ENCODE measurements at places on chromosomes 5 and 9. TPM values are rescaled to one million over a fixed set of nuclear protein-coding genes. Genes with fewer than 3 reads are reported as not detected.
A peak's percentile ranks its signal among the peaks of the same experiment; 100 is the strongest.

Gene SLC34A1
- not detected for polyA plus RNA-seq

- DNase-seq, result no peak
Measured at GRCh38 chr9:135976531-135976930, 15.4 kb upstream of the UBAC1 start.

DNA sequence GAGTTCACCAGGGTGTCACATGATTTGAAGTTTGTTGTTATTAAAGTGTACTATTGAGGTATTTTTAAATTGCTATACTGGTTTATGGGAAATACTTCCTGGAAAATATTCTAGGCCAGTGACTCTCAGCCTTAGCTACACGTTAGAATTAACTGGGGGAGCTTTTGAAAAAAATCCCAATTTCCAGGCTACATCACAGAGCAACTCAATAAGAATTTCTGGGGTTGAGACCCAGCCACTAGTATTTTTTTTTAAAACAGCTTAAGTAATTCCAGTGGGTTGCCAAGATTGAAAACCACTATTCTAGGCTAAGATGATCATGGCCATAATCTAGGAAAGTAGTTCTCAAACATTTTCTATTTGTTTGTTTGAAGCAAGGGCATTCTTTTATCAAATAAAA lies 142.9 kb upstream of the GRIA1 start:
- DNase-seq, result no peak

DNA sequence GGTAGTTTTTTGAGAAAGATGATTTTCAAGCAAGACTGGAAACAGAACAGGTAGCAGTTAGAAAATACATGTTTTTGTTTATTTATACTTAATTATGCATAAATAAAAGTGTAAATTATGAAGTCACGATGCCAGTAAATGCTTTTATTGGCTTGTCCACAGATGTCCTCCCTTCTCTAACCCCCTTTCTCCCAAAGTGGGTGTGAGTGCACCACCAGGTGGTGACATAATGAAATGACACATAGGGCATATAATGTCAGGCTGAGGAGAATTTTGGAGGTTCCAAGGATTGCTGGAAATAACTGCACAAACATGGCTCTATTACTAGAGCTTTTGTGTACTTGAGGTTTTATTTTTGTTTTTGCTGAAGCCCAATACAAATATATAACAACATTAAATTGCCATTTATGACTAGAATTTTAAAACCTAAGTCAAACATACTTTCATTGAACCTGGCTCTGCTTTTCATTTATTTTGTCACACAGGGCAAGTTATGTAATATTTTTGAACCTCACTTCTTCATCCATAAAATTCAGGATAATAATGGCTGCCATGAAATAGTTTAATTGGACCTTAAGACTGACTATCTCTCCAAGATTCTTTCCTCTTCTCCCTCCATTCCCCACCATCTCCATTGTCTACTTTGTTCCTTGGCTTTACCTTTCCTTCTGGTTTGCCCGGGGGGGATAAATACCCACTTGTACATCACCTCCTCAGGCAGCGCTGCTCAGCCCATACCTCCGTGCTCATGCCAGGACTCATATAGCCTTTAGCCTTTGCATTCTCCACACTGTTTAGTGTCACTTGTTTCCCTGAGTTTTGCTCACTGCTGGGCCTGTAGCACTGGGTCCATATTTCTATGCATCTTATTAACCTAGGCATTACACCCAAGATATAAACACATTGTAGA lies 168.8 kb downstream of the PDE4D start:
- DNase-seq, result peak; percentile 39

Gene HOMER1
- polyA plus RNA-seq, result 7.0 TPM

- no peak for DNase-seq
Measured at GRCh38 chr5:93058309-93058708, 522.7 kb downstream of the NR2F1-AS1 start.

Gene C6
- polyA plus RNA-seq, result not detected

DNA sequence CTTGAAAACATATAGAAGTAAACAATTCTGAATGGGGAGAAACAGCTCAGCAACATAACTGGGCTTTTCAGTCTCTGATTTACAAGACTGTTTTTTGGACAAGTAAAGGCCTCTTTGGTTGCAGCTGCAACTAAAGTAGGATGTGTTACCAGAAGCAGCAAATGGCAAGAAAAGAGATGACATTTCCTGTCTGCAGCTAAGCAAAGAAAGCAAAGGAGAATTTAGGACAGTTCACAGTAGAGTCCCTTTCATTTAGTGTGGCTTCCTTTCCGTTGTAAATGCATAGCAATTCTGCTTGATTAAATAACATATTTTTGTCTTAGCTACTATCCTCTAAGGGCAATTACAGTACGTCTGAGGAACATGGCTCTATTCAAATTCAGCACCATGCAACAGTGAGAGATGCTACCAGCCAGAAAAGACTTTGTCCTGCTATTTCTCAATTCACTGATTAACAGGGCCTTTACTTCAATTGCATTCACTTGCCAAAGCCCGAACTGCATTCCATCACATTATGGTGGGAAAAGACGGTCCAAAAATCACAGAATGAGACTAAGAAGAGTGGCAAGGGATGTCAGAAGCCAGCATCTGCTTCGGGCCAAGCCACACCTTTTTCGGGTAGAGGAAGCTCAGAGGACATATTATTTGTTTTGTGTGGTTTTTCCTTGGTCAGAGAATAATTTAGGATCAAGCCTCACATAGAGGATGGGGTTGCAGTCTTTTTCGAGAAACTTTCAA lies 107.7 kb downstream of the SEMA6A start:
- DNase-seq, result no peak

- no peak for DNase-seq
Measured at GRCh38 chr9:80061940-80062339, 490.2 kb downstream of the TLE4 start.

GRCh38 chr9:5389109-5389732 lies 48.5 kb downstream of the PLGRKT start:
- peak; percentile 7 for DNase-seq

Gene GZMA
- polyA plus RNA-seq, result not detected

DNA sequence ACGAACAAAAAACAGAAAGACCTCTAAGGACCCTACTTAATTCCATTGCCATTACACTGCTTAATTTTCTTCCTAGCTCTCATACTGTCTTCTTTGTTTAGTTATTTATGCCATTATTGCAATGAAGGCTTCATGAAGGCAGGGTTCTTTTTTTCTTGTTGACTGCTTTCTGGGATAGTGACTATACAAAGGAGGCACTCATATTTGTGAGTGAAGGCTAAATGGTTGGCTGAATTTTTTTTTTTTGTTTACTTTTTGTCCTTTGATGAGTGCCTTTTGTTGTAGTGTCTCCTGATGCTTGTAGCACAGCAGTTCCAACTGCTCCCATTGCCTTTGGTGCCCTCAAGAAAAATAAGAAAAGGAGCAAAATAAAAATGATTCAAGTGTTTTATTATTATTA lies 17.8 kb downstream of the CTNNA1 start:
- no peak for DNase-seq

GRCh38 chr9:75200892-75201470 lies 112.7 kb downstream of the OSTF1 start:
- DNase-seq, result peak; percentile 52

Gene PCDHB7
- polyA plus RNA-seq, result not detected

- no peak for DNase-seq
Measured at GRCh38 chr5:88895681-88896501, 12.9 kb upstream of the MEF2C start.

GRCh38 chr5:18370531-18370930 lies 736.3 kb downstream of the TAF11L14 start:
- DNase-seq, result no peak

Gene C9
- not detected for polyA plus RNA-seq

GRCh38 chr5:181261320-181262049 lies 542 bp upstream of the TRIM52 start:
- peak; percentile 74 for DNase-seq

Gene GMCL2
- polyA plus RNA-seq, result not detected

DNA sequence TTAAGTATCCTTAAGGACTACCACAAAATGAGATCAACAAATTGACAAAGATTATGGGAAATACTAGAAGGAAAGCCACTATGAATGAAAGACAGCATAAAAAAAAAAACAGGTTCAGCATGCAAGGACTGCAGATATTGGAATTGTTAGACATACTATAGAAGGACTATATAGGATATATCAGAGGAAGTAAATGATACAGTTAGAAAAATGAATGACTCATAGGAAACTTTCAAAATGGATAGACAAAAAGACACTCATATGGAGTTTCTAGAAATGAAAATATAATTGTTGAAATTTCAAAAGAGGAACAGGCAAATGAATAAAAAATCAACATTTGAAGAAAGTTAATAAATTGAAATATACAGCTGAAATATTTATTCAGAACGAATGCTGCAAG lies 180.6 kb downstream of the PLK2 start:
- no peak for DNase-seq

DNA sequence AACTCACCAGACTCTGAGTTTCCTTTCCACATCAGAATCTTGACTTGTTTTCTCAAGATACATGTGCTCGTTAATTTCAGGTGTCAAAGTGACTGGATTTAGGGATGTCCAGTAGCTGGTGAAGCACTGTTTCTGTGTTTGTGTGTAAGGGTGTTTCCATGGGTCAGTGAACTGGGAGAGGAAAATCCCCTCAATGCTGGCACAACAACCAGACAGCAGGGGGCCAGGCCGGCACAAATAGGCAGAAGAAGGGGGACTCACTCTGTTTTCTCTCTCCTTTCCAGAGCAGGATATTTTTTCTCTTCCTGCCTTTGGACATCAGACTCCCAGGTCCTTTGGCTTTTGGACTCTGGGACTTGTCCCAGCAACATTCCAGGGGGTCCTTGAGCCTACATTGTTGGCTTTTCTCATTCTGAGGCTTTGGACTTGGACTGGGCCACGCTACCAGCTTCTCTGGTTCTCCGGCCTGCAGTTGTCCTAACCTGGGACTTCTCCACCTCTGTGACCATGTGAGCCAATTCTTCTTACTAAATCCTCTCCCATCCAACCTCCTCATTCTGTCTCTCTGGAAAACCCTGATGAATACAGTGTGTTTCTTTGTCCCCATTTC lies 144.0 kb downstream of the CAAP1 start:
- no peak for DNase-seq

Gene LIX1
- not detected for polyA plus RNA-seq

GRCh38 chr5:98085593-98085992 lies 687.9 kb upstream of the RGMB start:
- DNase-seq, result no peak

DNA sequence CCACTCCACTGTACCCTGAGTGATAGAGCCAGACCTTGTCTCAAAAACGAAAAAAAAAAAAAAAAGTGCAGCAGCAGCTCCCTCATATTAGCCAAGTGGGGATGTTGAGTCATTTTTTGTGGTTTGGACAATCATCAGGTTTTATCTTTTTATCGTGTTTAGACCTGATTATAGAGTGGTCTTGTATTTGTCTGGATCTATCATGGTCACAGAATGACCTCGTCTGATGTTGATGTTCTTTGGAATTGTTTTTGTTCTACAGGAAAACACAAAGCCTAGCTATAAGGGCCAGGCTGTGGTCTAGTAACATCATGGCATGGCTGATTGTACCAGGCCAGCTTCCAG lies 1.6 kb upstream of the FBXW11 start:
- DNase-seq, result no peak

DNA sequence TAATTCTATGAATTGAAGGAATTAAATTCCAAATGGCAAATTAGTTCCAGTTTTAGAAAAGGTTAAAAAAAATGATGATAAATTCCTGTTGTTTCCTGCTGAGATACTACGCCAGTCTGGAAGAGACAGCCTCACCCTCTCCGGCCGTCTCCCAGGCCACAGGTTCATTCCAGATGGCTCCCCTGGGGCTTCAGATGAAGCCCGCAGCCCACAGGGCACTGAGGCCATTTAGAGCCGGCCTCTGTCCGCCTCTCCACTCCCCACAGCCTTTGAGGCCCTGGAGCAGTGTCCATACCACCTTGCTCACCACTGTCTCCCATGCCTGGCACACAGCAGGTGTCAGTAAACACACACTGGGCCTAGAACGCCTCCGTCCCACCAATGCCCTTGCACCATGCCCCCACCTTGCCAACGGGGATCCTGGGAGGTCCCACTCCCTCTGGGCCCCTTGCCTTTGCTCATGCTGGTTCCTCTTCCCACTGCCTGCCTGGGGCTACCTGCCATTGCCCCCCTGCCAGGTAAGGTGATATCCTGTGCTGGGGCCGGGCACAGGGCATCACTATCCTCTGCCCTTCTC lies 26.1 kb downstream of the GFPT2 start:
- DNase-seq, result no peak

- no peak for DNase-seq
Measured at GRCh38 chr9:127033789-127034188, 88.6 kb downstream of the ANGPTL2 start.

- no peak for DNase-seq
Measured at GRCh38 chr5:63958654-63959053, 3.6 kb downstream of the HTR1A start.

DNA sequence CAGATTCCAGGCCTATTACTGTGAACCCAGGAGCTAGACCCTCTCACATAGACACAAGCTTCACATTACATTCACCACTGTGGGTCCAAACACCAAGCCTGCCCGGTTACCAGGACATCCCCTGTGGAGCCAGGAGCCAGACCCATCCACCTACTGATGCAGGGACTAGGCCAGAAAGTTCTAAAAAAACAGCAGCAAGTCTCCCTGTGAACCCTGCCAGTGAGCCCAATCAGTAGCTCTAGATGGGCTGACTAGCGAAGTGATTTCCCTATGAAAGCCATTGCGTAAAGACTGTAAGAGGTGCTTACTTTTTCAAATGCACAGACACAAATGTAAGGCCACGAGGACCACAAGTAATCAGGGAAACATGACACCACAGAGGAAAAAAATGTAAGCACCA lies 352.3 kb downstream of the TMEM161B start:
- DNase-seq, result no peak

Gene CARTPT
- polyA plus RNA-seq, result not detected

Gene COL15A1
- 2.6 TPM for polyA plus RNA-seq

GRCh38 chr5:150176745-150177477 lies 10.3 kb downstream of the CDX1 start:
- no peak for DNase-seq

Gene CYLC2
- not detected for polyA plus RNA-seq

Gene F2RL2
- not detected for polyA plus RNA-seq

Gene ERMP1
- 7.1 TPM for polyA plus RNA-seq

DNA sequence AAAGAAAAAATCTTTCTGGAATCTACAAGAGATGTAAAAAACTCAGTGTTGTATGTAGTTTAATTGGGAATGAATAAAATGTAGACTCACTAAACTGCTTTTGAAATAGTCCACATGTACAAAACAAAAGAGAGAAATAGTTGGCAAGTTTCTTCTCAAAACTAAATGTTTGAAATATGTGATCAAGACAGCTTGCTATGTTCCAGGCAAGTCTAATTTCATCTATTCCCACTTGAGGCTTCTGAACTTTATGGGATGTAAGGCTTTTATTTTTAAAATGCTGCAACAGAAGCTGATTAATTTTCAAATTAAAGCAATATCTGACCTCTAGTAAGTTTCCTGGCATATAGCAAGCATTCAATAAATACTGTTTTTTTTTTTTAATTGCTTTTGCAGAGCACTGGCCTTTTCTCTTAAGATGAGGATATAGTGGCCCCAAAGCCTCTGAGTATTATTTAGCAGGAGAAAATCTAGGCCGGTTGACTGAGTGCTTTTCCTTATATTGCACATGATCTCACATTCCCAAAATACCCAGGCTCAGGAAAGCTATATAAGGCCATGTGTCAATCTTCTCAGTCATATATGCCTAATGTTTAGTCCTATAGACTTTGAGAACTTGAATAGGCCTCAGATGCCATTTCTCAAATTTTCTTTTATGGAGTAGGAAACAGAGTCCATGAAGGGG lies 183.2 kb downstream of the NTRK2 start:
- DNase-seq, result no peak

- no peak for DNase-seq
Measured at GRCh38 chr5:142063878-142064331, 44.7 kb upstream of the NDFIP1 start.

Gene IFNB1
- not detected for polyA plus RNA-seq

Data from K562 (cell line).